NCI-H460 (cell line): ENCODE measurements at places on chromosomes 3 and 15. TPM values are rescaled to one million over a fixed set of nuclear protein-coding genes. Genes with fewer than 3 reads are reported as not detected.

Gene ALDH1L1
- total RNA-seq, result 0.46 and 0.54 TPM in 2 replicates

Gene PLEKHO2
- 2.9 and 3.5 TPM in 2 replicates for total RNA-seq

Gene ZNF385D
- total RNA-seq, result 0.02 TPM in 1 of 2 replicates, not detected in the other

Gene GATA2
- 7.0 and 7.1 TPM in 2 replicates for total RNA-seq

GRCh38 chr3:138060792-138061191 is 50.8 kb downstream of the CLDN18 start:
- no peak for DNase-seq

GRCh38 chr3:136245691-136246090 is 4.4 kb upstream of the PCCB start:
- no peak for DNase-seq

GRCh38 chr15:57925650-57926049 is 139.9 kb downstream of the ALDH1A2 start:
- DNase-seq, result no peak

- no peak for DNase-seq
These were observed 49.3 kb downstream of the STRIT1 start for GRCh38 chr3:155244216-155244615.

- DNase-seq, result no peak
These were observed 57.6 kb upstream of the BCL6 start for GRCh38 chr3:187802928-187803259.

- DNase-seq, result no peak
These were observed 508 bp upstream of the ECT2 start for GRCh38 chr3:172750069-172750367.

GRCh38 chr3:147030274-147030673 is 376.1 kb downstream of the ZIC4 start:
- DNase-seq, result no peak

DNA sequence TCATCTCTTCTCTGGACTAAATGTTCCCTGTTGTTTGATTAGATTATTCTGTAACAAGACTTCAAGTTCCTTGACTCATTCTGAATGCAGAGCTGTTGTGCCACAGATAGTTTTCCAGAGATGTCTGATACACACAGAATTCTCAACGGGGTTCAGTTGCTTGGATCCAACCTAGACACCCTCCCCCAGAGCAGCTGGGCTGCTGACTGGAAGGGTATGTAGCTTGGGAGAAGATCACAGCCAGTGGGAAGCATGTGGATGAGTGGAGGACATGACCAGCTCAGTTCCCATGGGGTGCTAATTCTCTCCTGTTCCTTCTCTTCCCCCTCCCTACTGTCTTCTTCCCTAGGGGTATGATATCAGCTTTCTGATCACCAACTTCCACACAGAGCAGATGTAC is 6.6 kb upstream of the TTLL3 start:
- no peak for DNase-seq
